ENCODE measurements at places on chromosomes 3 and 15. TPM values are rescaled to one million over a fixed set of nuclear protein-coding genes. Genes with fewer than 3 reads are reported as not detected.
A peak's percentile ranks its signal among the peaks of the same experiment; 100 is the strongest.

- DNase-seq, result peak; percentile 12
These were observed 42.3 kb upstream of the ROPN1 start for GRCh38 chr3:124034016-124034843.

DNA sequence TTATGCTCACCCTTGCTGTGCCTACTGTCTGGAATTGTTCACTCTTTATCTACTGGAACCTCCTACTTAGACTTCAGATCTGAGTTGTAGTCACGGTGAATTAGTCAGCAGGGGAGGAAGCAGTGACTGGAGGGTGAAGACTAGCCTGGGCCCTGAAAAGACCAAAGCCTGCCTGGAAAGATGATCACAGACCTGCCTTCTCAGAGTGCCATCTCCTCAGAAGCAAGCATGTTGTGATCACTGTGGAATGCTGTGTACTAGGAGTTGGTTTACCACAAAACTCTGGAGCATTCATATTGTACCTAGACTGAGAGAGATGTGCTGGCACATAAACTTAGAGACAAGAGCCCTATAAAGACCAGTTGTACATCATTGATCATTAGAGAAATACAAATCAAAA is 100.7 kb upstream of the SCN10A start:
- no peak for DNase-seq

DNA sequence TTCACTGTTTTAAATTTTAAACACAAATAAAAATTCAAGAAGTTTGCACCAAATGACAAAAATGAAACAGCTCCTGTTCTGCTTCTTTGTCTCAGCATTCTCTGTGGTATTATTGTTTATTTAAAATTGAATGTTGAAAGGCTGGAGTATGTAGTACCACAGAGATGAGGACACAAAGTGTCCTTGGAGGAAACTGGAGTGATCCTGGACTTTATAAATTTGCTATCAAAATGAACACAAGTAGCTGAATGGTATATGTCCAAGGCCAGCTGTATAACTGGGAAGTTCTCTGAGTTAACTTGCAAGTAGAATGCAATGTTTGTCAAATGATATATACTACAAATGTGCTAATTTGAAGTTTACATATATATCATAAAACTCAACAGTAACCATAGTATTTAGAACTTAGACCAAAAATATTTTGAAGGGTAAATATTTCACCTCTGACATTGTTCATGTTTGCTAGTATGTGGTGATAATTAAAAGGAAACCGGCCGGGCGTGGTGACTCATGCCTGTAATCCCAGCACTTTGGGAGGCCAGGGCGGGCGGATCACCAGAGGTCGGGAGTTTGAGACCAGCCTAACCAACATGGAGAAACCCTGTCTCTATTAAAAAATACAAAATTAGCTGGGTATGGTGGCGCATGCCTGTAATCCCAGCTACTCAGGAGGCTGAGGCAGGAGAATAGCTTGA is 12.3 kb downstream of the BTLA start:
- DNase-seq, result no peak

DNA sequence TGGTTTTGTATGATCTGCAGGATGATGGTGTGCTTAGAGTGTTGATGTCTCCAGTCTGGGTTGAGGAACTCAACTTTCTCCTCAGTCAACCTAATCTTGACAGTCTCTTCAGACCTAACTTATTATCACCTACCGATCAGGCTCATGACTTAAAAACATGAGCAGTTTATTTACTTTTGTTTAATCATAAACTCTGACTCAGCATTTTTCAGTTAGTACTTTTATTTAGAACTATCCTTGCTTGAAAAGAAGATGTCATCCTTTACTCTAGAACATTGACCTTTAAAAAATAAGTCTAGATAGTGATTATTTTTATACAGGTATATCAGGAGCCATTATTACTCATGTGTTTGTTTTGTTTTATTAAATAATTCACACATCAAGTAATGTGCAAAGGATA is 414.8 kb downstream of the AGBL1 start:
- no peak for DNase-seq

Gene MITF
- polyA plus RNA-seq, result 8.7 TPM

Gene HRG
- polyA plus RNA-seq, result not detected

DNA sequence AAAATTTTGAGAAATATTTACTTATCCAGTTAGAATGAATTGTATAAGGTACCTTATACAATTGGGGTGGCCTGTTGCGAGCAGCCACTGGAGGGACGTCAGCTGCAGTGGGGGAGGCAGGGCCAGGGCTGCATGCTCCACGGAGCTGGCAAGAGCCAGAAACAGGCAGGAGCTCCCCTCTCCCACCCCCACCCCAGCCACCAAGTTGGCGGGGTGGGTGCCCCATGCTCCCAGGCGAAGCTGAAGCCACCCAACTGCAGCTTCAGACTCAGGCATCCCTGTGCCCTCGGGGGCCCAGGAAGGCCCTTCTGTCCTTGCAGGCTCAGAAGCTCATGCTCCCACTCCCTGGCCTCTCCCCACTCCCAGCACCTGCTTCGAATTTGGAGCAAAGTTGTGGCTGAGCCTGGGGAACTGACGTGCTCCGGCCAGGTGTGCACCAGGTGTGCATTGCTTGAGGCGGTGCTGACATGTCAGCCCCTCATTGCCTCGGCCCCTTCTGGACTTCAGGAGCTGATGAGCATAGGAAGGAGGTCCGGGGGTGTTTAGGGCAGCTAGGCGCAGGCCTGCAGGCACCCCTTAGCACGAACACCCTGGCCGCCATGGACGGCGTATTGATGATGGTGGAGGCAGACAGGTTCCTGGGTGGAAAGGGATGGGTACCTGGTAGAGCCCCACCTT is 743.8 kb upstream of the GBE1 start:
- DNase-seq, result no peak

- DNase-seq, result no peak
These were observed 20.8 kb downstream of the CDAN1 start for GRCh38 chr15:42716125-42716524.

Gene STRA6
- 0.65 TPM for polyA plus RNA-seq

DNA sequence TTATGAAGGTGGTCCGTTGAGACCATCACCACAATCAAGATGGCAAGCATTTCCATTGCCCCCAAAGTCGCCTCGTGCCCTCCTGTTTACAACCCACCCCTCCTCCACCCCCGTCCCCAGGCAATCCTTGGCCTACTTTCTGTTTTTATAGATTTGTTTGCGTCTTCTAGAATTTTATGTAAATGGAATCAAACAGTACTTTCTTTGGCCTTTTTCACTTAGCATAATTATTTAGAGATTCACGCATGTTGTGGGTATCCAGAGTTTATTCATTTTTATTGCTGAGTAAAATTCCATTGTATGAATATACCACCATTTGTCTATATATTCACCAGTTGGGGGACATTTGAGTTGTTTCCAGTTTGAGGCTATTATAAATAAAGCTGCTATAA is 66.6 kb downstream of the LSM3 start:
- DNase-seq, result no peak

Gene ATP8B4
- polyA plus RNA-seq, result 0.48 TPM

- no peak for DNase-seq
These were observed 4.5 kb downstream of the CDHR4 start for GRCh38 chr3:49794926-49795905.

- no peak for DNase-seq
These were observed 28.9 kb downstream of the POLR2M start for GRCh38 chr15:57735431-57735830.

DNA sequence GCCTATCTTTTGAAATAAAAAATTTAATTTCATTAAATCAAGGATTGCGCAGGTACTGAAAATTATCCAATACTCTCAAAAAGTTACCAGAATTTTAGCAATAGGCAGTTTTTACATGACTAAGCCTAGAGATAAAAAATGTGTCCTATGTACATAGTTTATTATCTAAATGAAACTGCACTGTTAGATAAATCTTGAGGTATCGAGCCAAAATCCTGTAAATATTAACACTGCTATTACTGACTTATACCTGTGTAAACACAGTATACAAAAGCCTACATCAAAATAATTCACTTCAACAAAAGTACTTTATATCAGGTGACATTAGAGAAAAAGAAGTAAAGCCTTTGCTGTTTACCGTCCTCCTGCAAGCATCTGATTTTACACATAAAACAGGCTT is 60.7 kb downstream of the TASOR start:
- DNase-seq, result no peak

DNA sequence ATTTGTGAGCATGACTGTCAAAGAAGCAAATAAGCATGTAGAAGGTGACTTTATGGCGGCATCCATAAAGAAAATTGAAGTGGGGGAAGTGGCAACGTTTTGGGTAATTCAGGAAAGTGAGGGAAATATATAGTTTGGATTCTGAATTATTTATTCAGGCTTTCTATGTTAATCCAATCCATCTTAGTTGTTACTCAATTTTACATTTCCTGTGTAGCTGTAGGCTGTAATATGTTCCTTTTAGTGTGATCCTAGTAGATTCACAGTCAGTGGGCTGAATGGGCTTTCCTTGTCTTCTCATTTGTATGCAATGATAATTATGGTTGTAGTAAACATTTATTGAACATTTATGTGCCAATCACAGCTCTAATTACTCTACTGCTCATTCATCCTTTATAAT is 654.1 kb downstream of the EDEM1 start:
- no peak for DNase-seq

Gene WNT7A
- not detected for polyA plus RNA-seq

GRCh38 chr15:53462651-53463050 is 296.8 kb downstream of the WDR72 start:
- no peak for DNase-seq

Gene COL7A1
- polyA plus RNA-seq, result 0.28 TPM

- no peak for DNase-seq
These were observed 35.2 kb upstream of the RFTN1 start for GRCh38 chr3:16548721-16549120.

GRCh38 chr3:17025594-17026139 is 140.9 kb downstream of the PLCL2 start:
- DNase-seq, result no peak

Gene KLHL18
- 43.6 TPM for polyA plus RNA-seq

All from K562 (cell line).